ENCODE measurements at places on chromosomes 7 and 10. TPM values are rescaled to one million over a fixed set of nuclear protein-coding genes. Genes with fewer than 3 reads are reported as not detected.

DNA sequence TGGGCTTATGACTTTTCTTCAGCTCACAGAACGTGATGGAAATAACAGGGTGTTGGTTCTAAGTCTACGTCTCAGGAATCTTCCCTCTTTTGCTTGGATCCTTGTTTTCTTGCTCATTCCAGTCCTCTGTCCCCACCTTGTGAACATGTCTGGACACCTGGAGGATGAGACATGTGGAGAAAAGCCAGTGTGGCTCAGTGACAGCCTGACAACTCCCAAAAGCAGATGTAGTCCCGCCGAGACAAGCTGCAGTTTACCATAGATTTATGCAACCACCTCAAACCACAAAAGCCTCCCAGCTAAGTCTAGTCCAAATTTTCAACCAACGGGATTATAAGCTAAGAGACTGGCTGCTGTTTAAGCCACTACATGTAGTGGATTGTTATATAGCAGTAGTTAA lies 476.1 kb downstream of the SH2D4B start:
- H3K36me3 ChIP-seq = no peaks in the 10 kb centered on the region
- peaks cover 11% of the 10 kb centered on the region for H3K27me3 ChIP-seq
- no peak for DNase-seq
- H3K27ac ChIP-seq = no peak overlapping the region
- H3K4me1 ChIP-seq = no peaks in the 10 kb centered on the region

GRCh38 chr10:80468002-80468401 lies 13.9 kb downstream of the TSPAN14 start:
- peaks cover 30% of the 10 kb centered on the region for H3K36me3 ChIP-seq
- H3K27me3 ChIP-seq = no peaks in the 10 kb centered on the region
- peak overlapping the region; percentile 64 for H3K4me3 ChIP-seq

GRCh38 chr7:116499168-116500077 lies at the start of gene CAV2:
CAV2 (plus strand) TSS chr7:116499738; CDS start chr7:116499782, 44 bp downstream.
- H3K4me3 ChIP-seq = peak within 1 kb of the TSS; percentile 43
- DNase-seq = peak; percentile 31
- H3K4me1 ChIP-seq = peaks cover 10% of the 10 kb centered on the region
- H3K27me3 ChIP-seq = peaks cover 47% of the 10 kb centered on the region
- no peak within 1 kb of the TSS for H3K27ac ChIP-seq

DNA sequence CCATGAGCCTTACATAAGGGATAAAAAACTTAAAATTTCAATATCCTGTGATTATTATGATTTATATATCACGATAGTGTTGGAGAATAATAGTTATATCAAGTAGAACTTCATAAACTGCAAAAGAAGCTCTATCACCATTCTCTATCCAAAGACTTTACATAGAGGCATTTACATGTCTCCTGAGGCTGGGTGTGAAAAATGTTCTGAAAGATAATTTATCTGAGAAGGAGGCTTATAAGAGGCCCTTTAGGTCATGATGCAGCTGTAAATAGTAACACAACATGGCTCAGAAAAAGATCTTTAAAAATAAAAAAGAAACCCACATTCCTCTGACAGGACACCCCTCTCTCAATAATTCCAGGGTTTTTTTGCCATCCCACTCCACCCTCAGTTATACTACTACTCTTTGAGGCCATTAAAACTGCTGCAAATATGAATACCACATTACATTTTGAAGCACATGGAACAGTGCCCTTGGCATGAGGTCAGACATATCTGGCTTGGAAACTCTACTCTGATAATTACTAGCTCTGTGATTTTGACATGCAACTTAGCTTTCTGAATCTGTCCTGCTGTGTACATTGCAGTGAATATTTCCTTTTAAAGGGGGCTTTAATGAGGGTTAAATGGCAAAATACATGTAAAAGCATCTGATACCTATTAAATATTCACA lies 55.5 kb downstream of the SLC16A12 start:
- H3K27ac ChIP-seq = no peak overlapping the region
- H3K4me1 ChIP-seq = no peaks in the 10 kb centered on the region
- no peak overlapping the region for H3K4me3 ChIP-seq
- H3K27me3 ChIP-seq = peaks cover 7% of the 10 kb centered on the region
- DNase-seq = no peak
- H3K36me3 ChIP-seq = no peaks in the 10 kb centered on the region

ADAM22 gene
- total RNA-seq = 1.1 TPM

DNA sequence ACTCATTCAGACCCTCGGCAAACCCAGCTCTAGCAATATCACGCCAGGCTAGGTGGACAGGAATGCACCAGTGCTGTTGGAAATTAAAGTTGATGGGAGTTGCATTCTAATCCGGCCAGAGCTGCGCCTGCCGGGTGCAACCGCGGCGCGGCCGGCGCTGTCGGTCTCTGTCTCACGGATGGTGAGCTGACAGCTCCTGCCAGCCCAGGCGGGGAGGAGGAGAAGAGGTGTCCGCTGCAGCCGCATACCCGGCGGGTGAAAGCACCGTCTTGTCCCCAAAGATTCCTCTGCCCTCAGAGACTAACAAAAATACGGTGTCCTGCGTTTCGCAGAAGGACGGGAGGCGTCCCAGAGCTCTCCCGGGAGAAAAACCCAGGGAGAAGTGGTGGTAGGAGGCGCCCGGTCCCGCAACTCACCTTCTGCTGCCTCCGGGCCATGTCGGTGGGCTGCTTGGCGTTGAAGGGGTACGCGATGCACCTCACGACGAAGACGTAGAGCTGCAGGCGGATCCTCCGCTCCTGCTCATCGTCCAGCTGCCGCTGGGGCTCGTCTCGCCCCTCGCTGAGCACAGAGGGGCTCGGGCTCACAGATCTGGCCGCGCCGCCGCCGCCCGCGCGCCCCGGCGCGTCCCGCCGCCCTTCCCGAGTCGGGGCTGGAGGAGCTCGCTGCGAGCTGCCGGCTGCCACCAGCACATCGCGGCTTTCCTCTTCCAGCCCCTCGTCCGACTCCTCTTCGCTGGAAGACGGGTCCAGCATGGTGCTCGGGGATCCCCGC lies 490 bp downstream of the CADPS2 start:
- peak; percentile 7 for DNase-seq
- peaks cover 39% of the 10 kb centered on the region for H3K27me3 ChIP-seq
- no peak overlapping the region for H3K4me3 ChIP-seq
- no peaks in the 10 kb centered on the region for H3K36me3 ChIP-seq

TMEM168 gene
- 16.7 TPM for total RNA-seq

AKR1E2 gene
- total RNA-seq = 9.8 TPM

AHCYL2 gene
- 14.1 TPM for total RNA-seq

DNA sequence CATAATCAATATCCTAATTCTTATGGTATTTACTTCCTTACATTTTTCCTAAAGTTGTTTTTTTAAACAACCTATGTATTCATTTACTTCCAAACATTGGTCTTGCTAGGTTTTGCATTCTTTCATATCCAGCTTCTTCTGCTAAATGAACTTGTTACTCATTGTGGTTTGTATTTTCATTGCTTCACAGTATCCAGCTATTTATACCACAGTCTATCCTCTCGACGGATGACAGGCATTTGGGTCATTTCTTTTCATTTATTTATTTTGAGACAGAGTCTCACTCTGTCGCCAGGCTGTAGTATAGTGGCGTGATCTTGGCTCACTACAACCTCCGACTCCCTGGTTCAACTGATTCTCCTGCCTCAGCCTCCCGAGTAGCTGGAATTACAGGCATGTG lies 66.8 kb downstream of the CCDC6 start:
- H3K36me3 ChIP-seq = peaks cover 46% of the 10 kb centered on the region
- H3K27me3 ChIP-seq = no peaks in the 10 kb centered on the region
- H3K27ac ChIP-seq = no peak overlapping the region
- no peak overlapping the region for H3K4me3 ChIP-seq
- DNase-seq = no peak

GRCh38 chr10:94785211-94785610 lies 22.7 kb downstream of the CYP2C19 start:
- H3K4me1 ChIP-seq = no peaks in the 10 kb centered on the region
- no peaks in the 10 kb centered on the region for H3K36me3 ChIP-seq
- H3K27me3 ChIP-seq = no peaks in the 10 kb centered on the region
- no peak for DNase-seq
- H3K4me3 ChIP-seq = no peak overlapping the region

GRCh38 chr10:5592070-5592469 lies 67.3 kb downstream of the CALML3 start:
- peaks cover 24% of the 10 kb centered on the region for H3K4me1 ChIP-seq
- no peak overlapping the region for H3K27ac ChIP-seq
- DNase-seq = no peak
- no peak overlapping the region for H3K4me3 ChIP-seq
- H3K36me3 ChIP-seq = no peaks in the 10 kb centered on the region

- no peak overlapping the region for H3K4me3 ChIP-seq
- no peak overlapping the region for H3K27ac ChIP-seq
- no peak for DNase-seq
- H3K4me1 ChIP-seq = no peaks in the 10 kb centered on the region
Measured at GRCh38 chr7:31119249-31119648, 67.1 kb downstream of the ADCYAP1R1 start.

CALHM1 gene
- not detected for total RNA-seq

DNA sequence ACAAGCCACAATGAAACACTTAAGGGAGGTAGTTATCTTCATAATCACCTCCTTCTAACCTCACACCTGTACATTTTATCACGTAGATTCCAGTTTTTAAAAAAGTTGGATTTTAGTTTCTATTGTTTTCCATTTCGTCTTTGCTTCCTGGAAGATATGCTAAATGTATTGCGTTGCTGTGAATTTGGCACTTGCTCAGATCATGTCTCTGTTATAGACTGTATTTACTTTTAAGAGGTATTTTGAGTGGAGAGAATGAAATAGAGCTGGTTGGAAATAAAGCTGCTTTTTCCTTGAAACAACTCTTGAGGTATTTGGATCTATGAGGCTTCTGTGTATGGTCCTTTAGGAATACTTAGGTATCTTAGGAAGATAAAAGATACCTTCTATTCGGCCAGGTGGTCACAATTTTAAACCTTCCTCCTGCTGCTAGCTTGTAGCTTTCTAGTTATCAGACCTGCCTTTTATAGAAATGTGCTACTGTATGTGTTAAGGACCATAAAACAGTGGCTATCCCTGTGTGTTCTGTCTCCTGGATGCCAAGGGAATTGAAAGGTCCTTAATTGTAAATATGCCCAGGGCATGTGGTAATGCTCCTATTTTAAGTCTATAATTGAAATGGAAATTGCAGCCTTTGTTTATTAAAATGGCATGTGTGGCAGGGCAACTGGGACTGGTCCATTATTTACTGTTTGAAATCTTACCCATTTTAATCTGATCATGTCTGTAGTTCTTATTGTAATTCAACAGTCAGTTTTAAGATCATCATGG lies 147.7 kb downstream of the SND1 start:
- no peak for DNase-seq
- H3K4me1 ChIP-seq = peaks cover 31% of the 10 kb centered on the region
- H3K27ac ChIP-seq = no peak overlapping the region
- no peak overlapping the region for H3K4me3 ChIP-seq
- H3K36me3 ChIP-seq = peaks cover 5% of the 10 kb centered on the region

DNA sequence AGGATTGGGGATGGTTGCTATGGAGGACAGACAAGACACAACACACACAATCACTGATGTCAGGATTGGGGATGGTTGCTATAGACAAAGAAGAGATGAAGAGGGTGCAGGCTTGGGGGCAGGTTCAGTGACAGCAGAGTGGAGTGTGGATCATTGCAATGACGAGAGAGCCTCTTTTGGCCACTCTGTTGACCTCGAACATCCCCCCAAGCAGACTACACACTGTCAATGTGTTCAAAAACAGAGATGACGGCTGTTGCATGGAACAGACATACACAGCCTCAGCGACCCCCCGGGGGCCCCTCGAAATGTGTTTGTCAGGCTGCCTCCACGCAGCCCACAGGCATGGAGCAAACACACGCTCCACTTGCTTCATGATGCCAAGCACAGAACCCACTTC lies 133.0 kb downstream of the PTPRN2 start:
- no peaks in the 10 kb centered on the region for H3K4me1 ChIP-seq
- no peak for DNase-seq
- peaks cover 2% of the 10 kb centered on the region for H3K27me3 ChIP-seq
- H3K36me3 ChIP-seq = no peaks in the 10 kb centered on the region

- no peaks in the 10 kb centered on the region for H3K27me3 ChIP-seq
- no peak overlapping the region for H3K4me3 ChIP-seq
- H3K27ac ChIP-seq = no peak overlapping the region
- DNase-seq = no peak
- H3K36me3 ChIP-seq = no peaks in the 10 kb centered on the region
Measured at GRCh38 chr10:45180946-45181875, 134.2 kb downstream of the OR13A1 start.

GRCh38 chr7:101436857-101437576 lies 74.3 kb downstream of the COL26A1 start:
- peaks cover 23% of the 10 kb centered on the region for H3K27me3 ChIP-seq
- H3K4me1 ChIP-seq = peaks cover 3% of the 10 kb centered on the region
- no peak for DNase-seq
- no peak overlapping the region for H3K27ac ChIP-seq
- H3K4me3 ChIP-seq = no peak overlapping the region
- H3K36me3 ChIP-seq = no peaks in the 10 kb centered on the region
